ENCODE measurements at places on chromosomes 7 and 10.

DNA sequence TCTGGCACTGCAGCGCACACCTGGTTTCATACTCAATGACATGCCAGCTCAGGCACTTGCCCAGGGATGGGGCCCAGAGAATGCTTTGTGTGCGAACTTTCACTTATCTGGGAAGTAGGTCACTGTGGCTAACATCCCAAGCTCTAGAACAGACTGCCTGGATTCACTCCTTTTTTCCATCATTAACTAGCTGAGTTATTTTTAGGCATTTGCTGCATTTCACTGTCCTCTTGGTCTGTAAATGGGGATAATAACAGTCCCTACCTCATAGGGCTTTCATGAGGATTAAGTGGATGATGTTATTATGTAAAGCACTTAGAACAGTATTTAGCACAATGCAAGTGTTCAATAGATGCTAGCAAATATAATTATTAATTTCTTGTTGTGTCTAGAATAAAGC is 98.7 kb upstream of the DOCK1 start:
- DNase-seq, result no peak

GRCh38 chr10:48377751-48378530 is 71.5 kb downstream of the MAPK8 start:
- DNase-seq, result no peak

- DNase-seq, result no peak
These were observed 543.2 kb upstream of the SEMA3D start for GRCh38 chr7:85730012-85730411.

- DNase-seq, result no peak
These were observed 12.5 kb upstream of the LYZL1 start for GRCh38 chr10:29276251-29276850.

DNA sequence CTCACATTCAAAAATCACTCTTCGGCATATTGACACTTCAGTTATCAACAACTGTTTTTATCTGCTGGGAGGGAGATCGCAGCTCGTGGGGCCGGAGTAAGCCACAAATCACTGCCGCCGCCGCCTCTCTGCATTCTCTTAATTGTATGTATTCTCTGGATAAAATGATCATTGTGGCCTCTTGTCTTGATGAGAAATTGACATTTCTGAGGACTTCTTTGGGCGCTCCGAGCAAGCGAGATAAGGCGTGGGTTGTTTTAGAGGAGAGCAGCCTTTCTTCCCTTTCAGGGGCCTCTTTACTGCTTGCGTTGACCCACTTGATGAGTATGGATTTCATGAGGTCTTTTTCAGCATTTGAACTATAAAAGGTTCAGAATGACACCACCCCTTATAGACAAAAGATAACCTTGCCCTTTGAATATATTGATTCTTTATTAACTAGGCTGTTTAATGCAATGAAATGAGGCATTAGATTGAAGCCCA is 130.6 kb downstream of the EBF3 start:
- DNase-seq, result no peak

DNA sequence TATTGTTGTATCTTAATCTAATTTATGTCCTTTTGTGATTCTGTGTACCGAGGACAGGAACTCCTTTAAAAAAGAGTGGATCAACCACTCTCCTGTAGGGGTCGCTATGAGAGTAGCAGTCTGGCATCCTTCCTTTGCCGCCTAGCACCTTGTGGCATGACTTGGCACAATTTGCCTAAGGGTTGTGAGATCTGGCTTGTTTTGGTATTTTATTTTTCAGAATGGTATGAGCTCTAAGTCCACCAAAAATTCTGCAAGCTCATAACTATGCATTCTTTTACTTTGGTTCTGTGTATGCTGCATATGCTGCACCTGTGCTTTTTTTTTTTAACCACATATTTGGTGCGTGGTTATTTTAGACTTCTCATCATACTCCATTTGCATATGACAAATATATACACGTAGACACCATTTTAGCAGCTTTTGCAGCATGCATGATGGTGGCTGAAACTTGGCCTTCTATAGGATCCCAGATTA is 112.8 kb downstream of the CDK14 start:
- DNase-seq, result no peak

DNA sequence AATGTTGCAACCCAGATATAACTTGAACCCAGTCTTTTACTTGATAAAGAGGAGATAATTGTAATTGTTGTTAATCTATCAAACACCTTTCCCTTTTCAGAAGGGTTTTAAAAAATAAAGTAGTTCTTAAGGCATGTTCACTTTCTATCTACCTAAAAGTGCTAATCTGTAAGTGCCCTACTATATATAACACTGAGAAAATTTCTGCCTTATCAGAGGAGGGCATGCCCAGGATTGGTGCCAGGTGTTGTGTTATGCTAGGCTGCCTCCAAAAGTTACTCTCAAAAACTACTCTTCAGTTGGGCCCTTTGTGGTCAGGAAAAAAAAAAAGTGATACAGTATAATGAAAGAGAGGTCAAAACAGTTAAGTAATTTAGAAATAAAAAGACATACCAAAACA is 36.3 kb downstream of the SMNDC1 start:
- no peak for DNase-seq
